ENCODE measurements at places on chromosomes 4 and X. TPM values are rescaled to one million over a fixed set of nuclear protein-coding genes. Genes with fewer than 3 reads are reported as not detected.
A peak's percentile ranks its signal among the peaks of the same experiment; 100 is the strongest.

DNA sequence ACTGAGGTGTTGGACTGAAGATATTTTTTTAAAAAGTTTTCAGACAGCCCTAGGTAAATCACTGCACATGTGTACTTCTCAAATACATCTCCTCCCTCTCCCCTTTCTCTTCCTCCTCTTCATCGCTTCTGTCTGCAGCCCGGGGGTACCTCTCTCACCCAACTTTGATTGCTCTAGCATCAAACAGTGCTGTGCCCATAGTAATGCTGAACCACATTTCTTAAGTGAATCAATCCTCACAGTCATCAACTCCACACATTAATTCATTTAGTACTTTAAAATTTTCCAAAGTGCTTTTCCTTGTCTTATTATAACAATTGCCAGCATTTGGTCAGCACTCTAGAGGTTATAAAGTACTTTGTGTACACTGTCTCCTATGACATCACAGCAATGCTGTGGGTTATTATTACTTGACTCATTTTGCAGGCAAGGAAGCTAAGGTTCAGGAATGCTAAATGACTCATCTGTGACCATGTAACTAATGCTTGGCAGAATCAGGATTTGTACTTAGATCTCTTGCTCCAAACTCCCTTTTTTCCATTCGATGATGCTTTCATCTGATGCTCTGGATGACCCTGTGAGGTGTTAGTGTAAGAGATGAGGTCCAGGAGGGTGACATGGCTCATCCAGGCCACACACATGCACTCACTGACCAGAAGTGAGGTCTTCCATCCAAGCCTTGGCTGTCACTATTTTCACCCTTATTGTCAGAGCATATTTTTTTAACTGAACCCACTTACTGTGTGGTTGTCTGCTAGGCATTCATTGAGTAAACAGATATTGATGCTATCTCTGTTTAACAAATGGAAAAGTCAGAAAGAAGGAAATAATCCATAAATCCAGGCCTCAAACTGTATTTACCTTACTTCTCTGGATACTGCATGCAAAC is 58.8 kb downstream of the RHOH start:
- H3K36me3 ChIP-seq: no peaks in the 10 kb centered on the region
- no peaks in the 10 kb centered on the region for H3K27me3 ChIP-seq
- H3K27ac ChIP-seq: no peak overlapping the region
- DNase-seq: no peak
- no peak overlapping the region for H3K4me3 ChIP-seq

DNA sequence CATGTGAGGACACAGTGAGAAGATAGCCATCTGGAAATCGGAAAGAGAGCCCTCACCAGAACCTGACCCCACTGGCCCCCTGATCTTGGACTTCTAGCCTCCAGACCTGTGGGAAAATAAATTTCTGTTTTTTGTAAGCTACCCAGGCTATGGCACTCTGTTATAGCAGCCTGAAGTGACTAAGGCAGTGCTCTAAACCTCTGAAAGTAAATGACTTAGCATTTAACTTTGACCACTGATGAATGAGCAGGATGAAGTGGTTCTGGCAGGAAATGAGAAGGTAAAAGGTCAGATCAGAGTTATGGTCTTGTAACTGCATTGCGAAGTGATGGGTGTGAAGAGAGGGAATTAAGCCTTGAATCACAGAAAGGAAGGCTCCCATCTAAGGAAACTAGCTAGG is 17.0 kb downstream of the GPAT3 start:
- no peak for DNase-seq
- H3K4me1 ChIP-seq: peaks cover 19% of the 10 kb centered on the region
- H3K4me3 ChIP-seq: no peak overlapping the region
- H3K27ac ChIP-seq: peak overlapping the region; percentile 24

DNA sequence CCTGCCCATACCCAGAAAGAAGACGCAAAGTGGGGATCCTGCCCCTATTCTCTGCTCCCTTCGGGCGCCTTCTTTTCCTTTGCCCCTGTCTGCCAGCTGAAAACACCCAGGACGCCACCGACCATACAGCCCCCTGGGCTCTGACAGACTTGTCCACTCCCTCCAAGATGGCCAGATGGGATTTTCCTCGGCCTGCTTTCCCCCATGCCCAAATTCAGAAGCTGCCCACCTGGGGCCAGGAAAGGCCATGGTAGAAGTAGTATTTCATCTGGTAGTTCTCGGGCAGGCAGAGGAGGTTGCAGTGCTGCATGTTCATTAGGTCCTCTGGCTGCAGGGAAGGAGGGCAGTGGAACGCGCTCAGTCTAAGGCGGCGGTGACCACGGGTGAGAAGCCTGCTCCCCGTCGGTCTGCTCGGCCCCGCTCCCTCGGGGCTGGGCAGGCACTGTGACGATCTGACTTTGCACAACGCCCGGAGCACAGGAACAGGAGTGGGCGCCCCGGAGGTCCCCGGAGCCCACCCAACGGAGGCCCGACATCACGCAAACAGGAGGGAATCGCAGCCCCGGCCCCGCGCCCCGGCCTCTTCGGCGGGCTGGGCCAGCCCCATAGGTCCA is 582 bp downstream of the NAA10 start:
- H3K36me3 ChIP-seq: peaks cover 33% of the 10 kb centered on the region
- H3K4me3 ChIP-seq: peak overlapping the region; percentile 85
- peak overlapping the region; percentile 61 for H3K27ac ChIP-seq
- DNase-seq: no peak
- peaks cover 29% of the 10 kb centered on the region for H3K4me1 ChIP-seq

MYL5 gene
- total RNA-seq: 3.0 TPM

ITIH6 gene
- not detected for total RNA-seq

ENOX2 gene
- 17.4 TPM for total RNA-seq

SPON2 gene
- 13.7 TPM for total RNA-seq

GRCh38 chr4:181688432-181688831 is 554.8 kb upstream of the TENM3 start:
- no peak overlapping the region for H3K27ac ChIP-seq
- no peak overlapping the region for H3K4me3 ChIP-seq
- no peaks in the 10 kb centered on the region for H3K36me3 ChIP-seq
- DNase-seq: no peak

DNA sequence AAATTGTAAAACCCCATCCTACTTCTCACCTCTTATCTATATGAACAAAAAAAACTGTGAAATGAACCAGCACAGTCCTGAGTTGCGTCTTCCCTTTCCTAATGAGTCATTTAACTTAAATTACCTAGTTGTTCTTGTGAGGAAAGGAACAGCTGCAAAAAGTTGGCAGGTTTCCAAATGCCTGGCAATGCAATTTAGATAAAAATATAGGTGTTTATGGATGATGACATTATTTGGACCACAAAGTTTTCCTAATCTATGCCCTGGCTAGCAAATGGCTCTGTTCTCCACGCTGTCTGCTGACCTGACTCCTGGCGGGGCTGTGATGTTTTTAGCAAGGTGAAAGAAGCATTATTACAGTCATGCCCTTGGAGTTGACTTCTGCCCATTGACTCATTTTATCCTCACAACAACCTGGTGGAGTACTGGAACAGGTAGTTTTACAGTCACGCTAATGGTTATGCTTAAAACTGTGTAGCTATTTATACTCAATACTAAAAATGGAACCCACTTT is 29.8 kb upstream of the RELL1 start:
- no peak overlapping the region for H3K4me3 ChIP-seq
- no peak for DNase-seq
- no peak overlapping the region for H3K27ac ChIP-seq
- H3K36me3 ChIP-seq: no peaks in the 10 kb centered on the region
- H3K27me3 ChIP-seq: no peaks in the 10 kb centered on the region
- H3K4me1 ChIP-seq: no peaks in the 10 kb centered on the region

DNA sequence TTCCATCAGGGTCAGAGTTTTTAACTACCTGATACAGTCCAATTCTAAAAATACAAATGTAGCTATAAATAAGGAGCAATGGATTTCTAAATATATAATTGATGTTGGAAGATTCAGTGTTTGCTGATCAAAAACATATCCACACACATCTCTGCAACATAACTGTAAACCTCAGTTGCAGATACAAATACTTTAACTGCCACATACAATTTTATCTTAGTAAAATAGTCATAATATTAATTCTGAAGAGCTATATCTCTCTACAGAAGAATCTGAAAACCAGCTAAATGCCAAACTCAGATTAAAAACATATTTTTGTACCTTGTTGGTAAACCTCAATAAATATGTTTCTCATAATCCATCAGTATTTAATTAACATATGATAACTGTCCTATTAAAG is 674.3 kb upstream of the INTU start:
- no peaks in the 10 kb centered on the region for H3K36me3 ChIP-seq
- H3K27ac ChIP-seq: no peak overlapping the region
- DNase-seq: no peak
- H3K4me3 ChIP-seq: no peak overlapping the region

NDNF gene
- 6.9 TPM for total RNA-seq

DNA sequence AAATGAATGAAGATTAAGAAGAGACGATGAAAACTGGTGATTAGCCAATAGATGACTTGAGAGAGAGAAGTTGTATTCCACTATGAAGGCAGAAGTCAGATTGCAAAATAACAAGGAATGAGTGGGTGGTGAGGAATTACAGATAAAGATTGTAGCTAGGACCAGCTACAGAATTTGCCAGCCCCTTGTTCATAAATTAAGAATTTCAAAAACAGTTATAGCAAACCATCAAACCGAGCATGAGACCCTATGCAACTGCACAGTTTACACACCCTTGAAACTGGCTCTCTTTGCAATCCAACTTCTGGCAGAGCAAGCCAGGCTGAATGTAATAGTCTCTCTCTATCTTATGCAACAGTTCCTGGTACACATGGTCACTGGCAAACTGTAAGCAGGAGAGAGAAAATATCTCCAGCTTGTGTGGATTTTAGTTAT is 35.2 kb downstream of the STAP1 start:
- no peak overlapping the region for H3K27ac ChIP-seq
- DNase-seq: no peak
- H3K4me1 ChIP-seq: peaks cover 5% of the 10 kb centered on the region
- H3K4me3 ChIP-seq: no peak overlapping the region

CRMP1 gene
- total RNA-seq: 0.39 TPM

OPRPN gene
- total RNA-seq: not detected

- no peak overlapping the region for H3K27ac ChIP-seq
- no peaks in the 10 kb centered on the region for H3K27me3 ChIP-seq
- H3K4me1 ChIP-seq: no peaks in the 10 kb centered on the region
- no peak overlapping the region for H3K4me3 ChIP-seq
Observed at GRCh38 chrX:84441143-84441542, 61.1 kb downstream of the HDX start.

KIAA1210 gene
- 0.11 TPM for total RNA-seq

GRCh38 chrX:11427453-11428071 is 134.3 kb downstream of the AMELX start:
- H3K27ac ChIP-seq: peak overlapping the region; percentile 83
- H3K4me1 ChIP-seq: no peaks in the 10 kb centered on the region
- peak; percentile 69 for DNase-seq
- H3K36me3 ChIP-seq: no peaks in the 10 kb centered on the region
- H3K27me3 ChIP-seq: no peaks in the 10 kb centered on the region
- peak overlapping the region; percentile 16 for H3K4me3 ChIP-seq

DNA sequence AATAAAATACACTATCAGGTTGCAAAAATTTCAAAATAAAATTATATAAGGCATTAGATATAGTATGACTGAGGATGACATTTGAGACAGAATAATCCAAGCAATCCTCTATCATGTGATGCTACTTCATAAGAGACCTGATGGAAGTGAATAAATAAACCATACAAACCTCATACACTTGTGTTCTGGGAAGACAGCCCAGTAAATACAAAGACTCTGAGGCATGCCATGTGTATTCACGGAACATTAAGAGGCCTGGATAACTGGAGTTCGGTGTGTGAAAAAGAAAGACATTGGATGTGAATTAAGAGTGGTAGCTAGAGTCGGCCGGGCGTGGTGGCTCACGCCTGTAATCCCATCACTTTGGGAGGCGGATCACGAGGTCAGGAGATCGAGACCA is 364.2 kb downstream of the ADAM29 start:
- no peak overlapping the region for H3K4me3 ChIP-seq
- no peaks in the 10 kb centered on the region for H3K4me1 ChIP-seq
- no peaks in the 10 kb centered on the region for H3K36me3 ChIP-seq
- no peaks in the 10 kb centered on the region for H3K27me3 ChIP-seq
- no peak overlapping the region for H3K27ac ChIP-seq
- DNase-seq: no peak

DNA sequence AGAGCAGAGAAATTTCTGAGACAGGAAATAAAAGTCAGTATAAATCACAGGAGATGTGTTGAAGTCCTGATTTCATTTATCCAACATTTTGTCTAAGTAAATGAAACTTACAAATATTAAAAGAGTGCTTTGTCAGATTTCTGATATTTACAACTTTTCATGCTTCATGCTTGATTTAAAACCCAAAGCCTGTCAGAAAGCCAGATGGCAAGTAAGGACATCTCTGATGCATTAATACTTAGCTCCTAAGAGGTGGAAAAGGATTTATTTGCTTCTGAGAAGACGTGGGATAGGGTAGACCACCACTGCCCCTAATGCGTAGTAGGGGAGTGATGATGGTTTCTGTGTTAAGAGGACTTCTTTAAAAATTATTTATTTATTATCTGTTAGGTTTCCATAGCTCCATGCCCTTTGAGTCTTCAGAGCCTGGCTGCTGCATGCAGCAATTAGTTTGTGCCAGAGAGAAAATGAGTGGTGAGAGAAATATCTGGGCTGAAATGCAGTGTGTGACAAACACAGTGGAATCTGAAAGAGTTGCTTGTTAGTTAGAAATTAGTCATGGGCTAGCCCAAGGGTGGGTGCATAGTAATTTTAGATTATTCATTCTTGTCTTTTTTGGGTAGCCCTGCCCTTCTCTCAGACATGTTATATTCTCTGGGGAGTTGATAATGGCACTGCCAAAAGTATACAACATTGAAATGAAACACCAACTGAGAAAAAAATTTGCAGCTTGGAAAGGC is 333.8 kb downstream of the C4orf33 start:
- DNase-seq: no peak
- H3K4me3 ChIP-seq: no peak overlapping the region
- no peak overlapping the region for H3K27ac ChIP-seq
- no peaks in the 10 kb centered on the region for H3K27me3 ChIP-seq
- H3K4me1 ChIP-seq: no peaks in the 10 kb centered on the region
- H3K36me3 ChIP-seq: no peaks in the 10 kb centered on the region

GRCh38 chr4:145171911-145172310 is 8.5 kb downstream of the OTUD4 start:
- H3K4me3 ChIP-seq: no peak overlapping the region
- no peaks in the 10 kb centered on the region for H3K27me3 ChIP-seq
- H3K27ac ChIP-seq: no peak overlapping the region

RAB41 gene
- total RNA-seq: not detected

DNA sequence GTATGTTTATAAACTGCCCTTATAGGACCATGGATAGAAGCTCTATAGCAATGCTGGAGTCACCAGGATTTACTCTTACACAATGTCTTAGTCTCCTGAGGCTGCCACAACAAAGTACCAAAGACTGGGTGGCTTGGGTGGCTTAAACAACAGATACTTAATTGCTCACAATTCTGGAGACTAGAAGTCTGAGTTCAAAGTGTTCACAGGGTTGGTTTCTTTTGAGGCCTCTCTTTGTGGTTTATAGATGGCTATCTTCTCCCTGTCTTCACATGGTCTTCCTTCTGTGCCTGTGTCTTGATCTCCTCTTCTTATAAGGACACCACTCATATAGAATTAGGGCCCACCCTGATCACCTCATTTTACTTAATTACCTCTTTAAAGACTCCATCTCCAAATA is 2.0 kb upstream of the TRPC3 start:
- H3K27ac ChIP-seq: no peak overlapping the region
- H3K4me1 ChIP-seq: peaks cover 14% of the 10 kb centered on the region
- H3K27me3 ChIP-seq: peaks cover 26% of the 10 kb centered on the region
- DNase-seq: no peak
- H3K36me3 ChIP-seq: no peaks in the 10 kb centered on the region

- H3K4me1 ChIP-seq: no peaks in the 10 kb centered on the region
- no peak overlapping the region for H3K4me3 ChIP-seq
- H3K27me3 ChIP-seq: peaks cover 3% of the 10 kb centered on the region
- H3K27ac ChIP-seq: no peak overlapping the region
- H3K36me3 ChIP-seq: no peaks in the 10 kb centered on the region
Observed at GRCh38 chr4:108068442-108068841, 78.8 kb downstream of the HADH start.

Measured in heart left ventricle (tissue), 16 donors.